ENCODE measurements at places on chromosomes 7 and 10.

DNA sequence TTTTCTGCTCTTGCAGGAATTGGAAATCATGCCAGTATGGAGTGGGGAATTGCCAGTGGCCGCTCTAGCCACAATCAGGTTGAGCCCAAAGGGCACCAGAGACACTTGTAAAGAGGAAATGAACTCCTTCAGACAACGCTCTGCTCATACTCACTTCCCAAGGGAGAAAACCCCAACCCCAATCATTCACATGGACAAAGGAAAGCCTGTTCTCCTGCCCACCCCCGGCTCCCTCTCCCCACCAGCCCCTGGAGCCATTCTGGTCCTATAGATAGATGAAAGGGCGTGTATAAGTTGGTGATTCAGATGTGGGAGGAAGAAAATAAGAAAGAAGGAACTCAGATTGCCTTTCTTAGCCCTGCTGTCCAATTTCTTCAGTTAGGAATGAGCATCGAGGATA lies 57.4 kb downstream of the GFRA1 start:
- DNase-seq = no peak

DNA sequence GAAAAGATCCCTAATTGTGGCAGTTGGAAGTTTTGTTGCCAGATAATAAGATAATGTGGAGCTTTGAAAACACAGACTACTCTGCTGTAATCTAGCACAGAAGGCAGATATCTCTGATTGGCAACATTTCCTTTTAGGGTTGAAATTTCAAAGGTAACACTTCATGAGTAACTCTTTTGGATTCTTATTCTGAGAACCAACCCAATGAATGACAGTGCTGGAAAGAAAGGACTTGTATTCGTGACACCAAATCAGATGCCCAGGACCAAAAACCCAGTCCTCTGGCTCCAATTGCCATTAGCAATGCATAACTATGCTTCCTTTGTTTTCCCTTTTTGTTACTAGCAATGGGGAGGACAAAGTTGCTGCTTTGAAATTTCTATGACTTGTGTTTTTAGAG lies 41.0 kb upstream of the ELMO1 start:
- DNase-seq = no peak

DNA sequence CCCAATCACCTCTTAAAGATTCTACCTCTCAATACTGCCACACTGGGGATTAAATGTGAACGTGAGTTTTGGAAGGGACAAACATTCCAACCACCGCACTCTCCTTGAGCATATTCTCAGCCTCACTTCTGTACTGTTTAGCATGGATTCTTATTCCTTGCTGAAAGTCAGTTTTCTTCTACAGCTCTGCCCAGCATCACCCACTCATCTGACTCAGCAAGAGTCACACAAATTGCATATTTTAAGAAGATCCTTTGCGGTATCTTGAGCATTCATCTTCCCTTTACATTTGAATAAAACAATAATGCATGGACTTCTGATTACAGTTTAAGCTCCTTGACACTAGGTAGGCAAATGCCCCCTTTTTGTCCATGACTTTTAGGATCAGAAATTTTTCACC lies 251.6 kb upstream of the MKLN1 start:
- DNase-seq = no peak

- DNase-seq = no peak
Observed at GRCh38 chr10:4652111-4653010, 173.6 kb upstream of the AKR1E2 start.

- no peak for DNase-seq
Observed at GRCh38 chr10:88670497-88670896, 6.3 kb downstream of the LIPF start.

GRCh38 chr10:110859206-110859972 lies 12.3 kb upstream of the PDCD4 start:
- no peak for DNase-seq

DNA sequence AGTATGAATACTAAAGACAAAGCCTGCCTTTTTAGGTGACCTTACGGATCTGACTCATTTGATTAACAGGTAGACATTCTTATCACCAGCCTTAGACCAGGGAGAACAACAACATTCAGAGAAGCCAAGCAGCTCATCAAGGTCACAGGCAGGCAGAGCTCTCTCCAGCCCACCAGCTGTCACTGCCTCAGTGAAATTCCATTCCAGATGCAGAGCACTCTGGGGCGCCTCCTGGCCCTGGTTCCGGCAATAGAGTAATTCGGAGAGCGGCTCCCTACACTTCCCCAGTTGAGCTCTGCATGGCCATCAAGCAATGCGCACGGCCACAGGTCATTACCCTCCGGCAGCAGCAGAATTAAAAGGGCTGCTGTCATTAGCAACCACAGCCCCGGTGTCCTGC lies 164.7 kb downstream of the TCERG1L start:
- DNase-seq = no peak

DNA sequence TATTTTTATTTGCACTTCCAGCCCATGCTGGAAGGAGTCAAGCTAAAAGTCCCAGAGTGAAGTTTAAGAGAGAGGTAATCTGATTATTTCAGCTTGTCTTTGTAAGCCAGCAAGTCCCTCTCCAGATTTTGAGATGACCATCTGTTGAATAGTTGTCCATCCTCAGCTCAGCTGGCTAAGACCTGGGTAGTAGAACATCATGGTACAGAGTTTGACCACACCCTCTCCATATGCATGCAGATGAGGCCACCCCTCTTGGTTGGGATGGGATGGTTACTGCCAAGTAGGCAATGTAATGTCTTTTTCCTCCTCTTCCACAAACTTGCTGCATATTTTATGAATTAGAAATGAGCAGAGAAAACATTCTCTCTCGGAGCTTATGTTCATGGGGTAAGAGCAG lies 639.8 kb downstream of the SORCS3 start:
- DNase-seq = no peak

- DNase-seq = no peak
Observed at GRCh38 chr7:32221736-32222135, 151.5 kb upstream of the PDE1C start.

GRCh38 chr7:70239918-70240317 lies 641.6 kb downstream of the AUTS2 start:
- DNase-seq = no peak

DNA sequence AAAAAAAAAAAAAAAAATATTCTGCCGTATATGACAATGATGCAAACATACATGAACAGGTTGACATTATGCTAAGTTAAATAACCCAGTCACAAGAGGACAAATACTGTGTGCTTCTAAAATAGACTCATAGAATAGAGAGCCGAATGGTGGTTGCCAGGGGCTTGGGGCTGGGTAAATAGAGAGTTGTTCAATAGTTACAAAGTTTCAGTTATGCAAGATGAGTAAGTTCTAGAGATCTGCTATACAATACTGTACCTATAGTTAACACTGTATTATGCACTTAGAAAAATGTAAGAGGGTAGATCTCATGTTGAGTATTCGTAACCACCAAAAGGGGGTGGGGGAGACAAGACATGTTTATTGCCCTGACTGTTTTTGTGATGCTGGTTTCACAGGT lies 77.1 kb upstream of the GNAI1 start:
- no peak for DNase-seq

DNA sequence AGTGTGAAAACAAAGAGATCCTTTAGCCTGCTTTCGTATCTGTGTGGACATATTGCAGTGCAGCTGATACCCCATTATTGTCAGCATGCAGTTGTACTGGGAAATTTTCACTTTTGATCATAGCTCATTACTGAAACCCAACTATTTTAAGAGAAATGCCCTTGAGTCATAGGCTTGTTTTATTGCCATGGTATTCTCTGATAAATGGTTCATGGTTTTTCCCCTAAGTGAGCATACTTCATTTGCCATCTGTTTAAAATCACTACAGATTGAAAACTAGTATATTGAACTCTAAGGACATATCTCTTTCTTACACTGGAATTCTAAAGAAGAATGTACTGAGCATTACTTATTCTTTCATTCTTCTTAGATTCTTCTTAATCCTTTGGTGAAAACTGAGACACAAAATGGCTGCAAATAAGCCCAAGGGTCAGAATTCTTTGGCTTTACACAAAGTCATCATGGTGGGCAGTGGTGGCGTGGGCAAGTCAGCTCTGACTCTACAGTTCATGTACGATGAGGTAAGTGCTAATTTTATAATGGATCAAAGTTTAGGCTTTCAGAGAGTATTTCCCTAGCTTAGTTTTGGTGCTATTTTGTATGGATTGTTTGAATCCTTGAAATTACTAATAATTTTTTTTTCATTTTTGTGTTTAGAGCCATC lies 63.0 kb downstream of the RALA start:
- DNase-seq = no peak

- no peak for DNase-seq
Observed at GRCh38 chr7:123440101-123440548, 94.3 kb downstream of the IQUB start.

DNA sequence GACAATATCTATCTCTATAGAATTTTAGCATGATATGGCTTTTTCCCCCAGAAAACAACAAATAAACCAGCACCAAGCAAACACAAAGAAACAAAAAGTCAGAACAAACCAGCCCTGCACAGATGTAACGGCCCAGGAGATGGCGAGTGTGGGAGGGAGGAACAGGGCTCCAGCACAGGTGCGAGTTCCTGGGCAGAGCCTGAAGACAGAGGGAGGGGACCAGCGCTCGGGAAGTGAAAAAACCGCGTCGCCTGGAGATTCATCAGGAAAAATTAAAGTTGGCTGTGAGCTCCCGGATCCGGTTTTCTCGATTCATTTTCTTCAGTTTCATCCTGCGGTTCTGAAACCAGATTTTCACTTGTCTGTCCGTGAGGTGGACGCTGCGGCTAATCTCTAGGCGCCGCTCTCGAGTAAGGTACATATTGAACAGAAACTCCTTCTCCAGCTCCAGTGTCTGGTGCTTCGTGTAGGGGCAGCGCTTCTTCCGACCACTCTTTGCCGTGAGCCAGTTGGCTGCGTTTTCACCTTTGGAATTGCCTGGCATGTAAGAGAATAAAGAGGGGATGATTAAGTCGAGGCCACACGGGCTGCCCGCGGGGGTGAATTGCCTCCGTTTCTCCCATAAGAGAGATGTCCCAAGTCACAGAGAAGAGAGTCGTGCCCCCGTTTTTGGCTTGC lies 2.3 kb downstream of the HOXA10 start:
- DNase-seq = no peak

DNA sequence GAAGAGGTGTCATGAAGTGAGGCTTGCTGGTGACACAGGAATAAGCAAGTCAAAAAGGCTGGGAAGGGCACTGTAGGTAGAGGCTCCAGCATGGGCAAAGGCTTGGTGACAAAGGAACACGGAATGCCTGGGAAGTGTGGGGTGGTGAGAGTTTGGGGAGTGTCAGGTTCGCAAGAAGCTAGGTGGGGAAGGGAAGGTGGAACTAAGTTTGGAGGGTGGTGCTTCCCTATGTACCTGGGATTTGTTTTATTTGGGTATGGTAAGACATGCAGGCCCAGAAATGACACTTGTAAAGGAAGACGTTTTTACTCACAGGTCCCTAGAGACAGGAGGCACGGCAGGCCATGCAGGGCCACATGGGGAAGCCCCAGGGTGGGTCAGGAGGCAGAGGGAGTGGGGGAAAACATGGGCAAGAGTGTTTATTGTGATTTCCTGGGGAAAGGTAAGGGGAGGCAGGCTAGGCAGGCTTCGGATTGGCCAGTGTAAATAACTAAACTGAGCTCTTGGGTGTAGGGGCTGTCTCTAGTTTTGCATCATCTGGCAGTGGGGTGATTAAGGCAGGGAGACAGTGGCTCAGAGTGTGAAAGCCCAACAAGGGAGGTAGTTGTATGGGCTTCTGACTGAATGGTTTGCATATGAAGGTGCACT lies 52.1 kb downstream of the SH2D4B start:
- no peak for DNase-seq

- no peak for DNase-seq
Observed at GRCh38 chr7:27154369-27154768, 2.0 kb upstream of the HOXA3 start.

GRCh38 chr7:7764520-7765396 lies 46.4 kb upstream of the RPA3 start:
- DNase-seq = no peak

GRCh38 chr10:78502210-78502936 lies 468.7 kb downstream of the RPS24 start:
- no peak for DNase-seq

DNA sequence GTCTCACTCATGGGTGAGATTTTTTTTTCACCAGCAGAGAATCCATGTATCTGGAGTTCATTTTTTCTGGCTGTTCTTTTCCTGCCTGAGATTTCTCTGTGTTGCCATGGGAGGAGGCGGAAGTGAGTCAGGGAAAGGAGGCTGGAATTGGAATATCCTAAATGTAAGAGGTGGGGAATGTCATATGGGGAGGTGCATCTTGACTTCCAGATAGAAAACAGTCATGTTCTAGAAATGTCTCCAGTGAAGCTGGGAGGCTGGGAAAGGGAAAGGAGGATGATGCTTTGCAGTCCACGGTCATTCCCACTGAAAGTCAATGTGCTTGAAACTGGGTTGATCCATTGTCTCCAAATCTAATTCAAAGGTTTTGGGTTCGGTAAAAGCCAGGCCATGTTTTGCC lies 39.7 kb upstream of the HPS1 start:
- no peak for DNase-seq

GRCh38 chr10:31708046-31708445 lies 220.6 kb downstream of the ARHGAP12 start:
- no peak for DNase-seq

- DNase-seq = no peak
Observed at GRCh38 chr7:22173685-22174573, 183.0 kb downstream of the RAPGEF5 start.

DNA sequence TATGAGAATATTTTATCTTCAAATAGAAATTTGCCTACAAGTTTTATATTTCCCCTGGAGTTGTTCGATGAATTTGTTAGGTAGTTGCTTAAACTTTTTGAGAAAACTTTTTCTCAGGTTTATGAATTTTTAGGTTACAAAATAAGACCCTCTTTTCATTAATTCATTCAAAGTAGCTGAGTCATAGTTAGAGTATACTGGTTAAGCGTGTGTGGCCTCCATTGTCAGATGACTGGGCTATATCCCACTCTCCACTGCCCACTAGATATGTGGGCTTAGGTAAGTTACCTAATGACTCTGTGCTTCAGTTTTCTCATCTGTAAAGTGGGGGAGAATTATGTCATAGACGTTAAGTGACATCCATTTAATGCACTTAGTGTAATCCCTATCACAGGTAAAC lies 1.0 kb downstream of the ASB15 start:
- DNase-seq = no peak

DNA sequence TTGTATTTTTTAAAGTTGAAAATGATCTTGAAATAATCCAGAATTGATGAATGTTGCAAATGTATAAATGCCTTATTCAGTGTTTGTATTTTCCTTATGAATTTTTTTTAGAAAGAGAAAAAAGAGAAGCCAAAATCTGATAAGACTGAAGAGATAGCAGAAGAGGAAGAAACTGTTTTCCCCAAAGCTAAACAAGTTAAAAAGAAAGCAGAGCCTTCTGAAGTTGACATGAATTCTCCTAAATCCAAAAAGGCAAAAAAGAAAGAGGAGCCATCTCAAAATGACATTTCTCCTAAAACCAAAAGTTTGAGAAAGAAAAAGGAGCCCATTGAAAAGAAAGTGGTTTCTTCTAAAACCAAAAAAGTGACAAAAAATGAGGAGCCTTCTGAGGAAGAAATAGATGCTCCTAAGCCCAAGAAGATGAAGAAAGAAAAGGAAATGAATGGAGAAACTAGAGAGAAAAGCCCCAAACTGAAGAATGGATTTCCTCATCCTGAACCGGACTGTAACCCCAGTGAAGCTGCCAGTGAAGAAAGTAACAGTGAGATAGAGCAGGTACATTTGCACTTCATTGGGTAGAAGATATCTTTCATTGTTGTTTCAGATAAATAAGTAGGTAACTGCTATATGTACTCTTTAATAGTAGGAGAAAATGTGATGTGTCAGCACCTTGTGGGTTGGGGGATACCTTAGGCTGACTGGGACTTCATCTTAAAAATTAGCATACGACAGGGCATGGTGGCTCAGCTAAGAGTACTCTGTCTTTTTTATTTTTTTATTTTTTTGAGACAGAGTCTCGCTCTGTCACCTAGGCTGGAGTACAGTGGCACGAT lies 3.9 kb downstream of the DDX21 start:
- DNase-seq = no peak
